Adipose tissue (tissue), 3 donors: ENCODE measurements at places on chromosomes 16 and 17. TPM values are rescaled to one million over a fixed set of nuclear protein-coding genes. Genes with fewer than 3 reads are reported as not detected.

The HSD17B2 gene
- polyA plus RNA-seq, result 16.8 TPM

The MYL11 gene
- polyA plus RNA-seq, result 1.3 TPM

The WFIKKN1 gene
- polyA plus RNA-seq, result 0.85 TPM

The TBC1D3E gene
- not detected for polyA plus RNA-seq

The KIAA0753 gene
- 3.5 TPM for polyA plus RNA-seq

The CCL1 gene
- polyA plus RNA-seq, result not detected

The CBFA2T3 gene
- polyA plus RNA-seq, result 19.6 TPM

The TBX6 gene
- polyA plus RNA-seq, result 0.67 TPM

The TNFRSF13B gene
- polyA plus RNA-seq, result not detected

The LPO gene
- 1.3 TPM for polyA plus RNA-seq
